GM04503 (cell line): ENCODE measurements at places on chromosomes 16 and 17.

DNA sequence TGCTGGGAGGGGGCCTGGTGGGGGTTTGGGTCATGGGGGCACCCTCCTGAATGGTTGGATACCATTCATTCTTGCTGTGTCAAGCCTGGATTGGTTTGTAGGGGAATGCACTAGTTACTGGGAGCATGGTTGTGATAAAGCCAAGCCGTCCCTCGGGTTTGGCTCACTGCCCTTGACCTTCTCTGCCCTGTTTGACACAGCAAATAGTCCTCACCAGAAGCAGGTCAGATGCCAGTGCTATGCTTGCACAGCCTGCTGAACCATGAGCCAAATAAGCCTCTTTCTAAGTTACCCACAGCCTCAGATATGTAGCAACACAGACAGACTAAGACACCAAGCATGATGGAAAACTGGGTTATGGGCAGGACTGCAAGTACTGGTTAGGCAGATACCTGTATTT, 14.6 kb downstream of the ZNF778 start:
- DNase-seq: no peak

- no peak for DNase-seq
Observed at GRCh38 chr17:73998249-73998648, 205.2 kb upstream of the RPL38 start.

DNA sequence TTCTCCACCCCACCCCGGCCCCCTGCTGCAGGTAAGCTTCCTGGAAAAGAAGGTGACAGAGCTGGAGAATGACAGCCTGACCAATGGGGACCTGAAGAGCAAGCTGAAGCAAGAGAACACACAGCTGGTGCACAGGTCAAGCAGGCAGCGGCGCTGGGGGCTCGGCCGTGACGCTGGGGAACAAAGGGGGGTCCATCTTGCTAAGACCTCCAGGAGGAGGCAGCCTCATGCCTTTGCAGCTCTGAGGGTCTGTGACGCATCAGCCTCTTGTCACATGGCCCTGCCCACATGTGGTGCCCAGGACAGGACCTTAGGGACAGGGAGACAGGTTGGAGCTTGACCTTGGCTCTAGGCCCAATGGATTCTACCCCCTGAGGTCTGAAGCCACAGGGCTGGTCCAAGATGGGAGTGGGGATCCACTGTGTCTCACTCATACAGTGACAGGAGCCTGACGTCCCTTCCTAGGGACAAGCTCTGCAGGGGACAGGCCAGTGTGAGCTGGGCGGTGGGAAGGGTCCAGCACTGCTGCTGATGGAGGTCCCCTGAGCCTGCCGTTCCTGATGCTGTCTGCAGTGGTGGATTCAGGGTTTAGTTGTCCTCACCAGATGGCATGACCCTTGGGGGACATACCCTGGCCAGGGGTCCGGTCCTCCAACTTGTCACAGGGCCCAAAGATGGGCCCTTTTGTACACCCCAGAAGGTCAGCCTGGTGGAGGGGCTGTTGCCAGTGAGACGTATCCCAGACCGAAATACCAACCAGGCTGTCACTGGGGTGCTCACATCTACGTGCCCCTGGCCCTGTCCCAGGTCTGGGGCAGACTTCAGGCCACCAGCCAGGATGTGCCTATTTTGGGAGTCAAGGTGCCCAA, 132.6 kb downstream of the RAB11FIP4 start:
- DNase-seq: no peak

- DNase-seq: no peak
Observed at GRCh38 chr16:53768167-53768566, 64.2 kb downstream of the FTO start.

DNA sequence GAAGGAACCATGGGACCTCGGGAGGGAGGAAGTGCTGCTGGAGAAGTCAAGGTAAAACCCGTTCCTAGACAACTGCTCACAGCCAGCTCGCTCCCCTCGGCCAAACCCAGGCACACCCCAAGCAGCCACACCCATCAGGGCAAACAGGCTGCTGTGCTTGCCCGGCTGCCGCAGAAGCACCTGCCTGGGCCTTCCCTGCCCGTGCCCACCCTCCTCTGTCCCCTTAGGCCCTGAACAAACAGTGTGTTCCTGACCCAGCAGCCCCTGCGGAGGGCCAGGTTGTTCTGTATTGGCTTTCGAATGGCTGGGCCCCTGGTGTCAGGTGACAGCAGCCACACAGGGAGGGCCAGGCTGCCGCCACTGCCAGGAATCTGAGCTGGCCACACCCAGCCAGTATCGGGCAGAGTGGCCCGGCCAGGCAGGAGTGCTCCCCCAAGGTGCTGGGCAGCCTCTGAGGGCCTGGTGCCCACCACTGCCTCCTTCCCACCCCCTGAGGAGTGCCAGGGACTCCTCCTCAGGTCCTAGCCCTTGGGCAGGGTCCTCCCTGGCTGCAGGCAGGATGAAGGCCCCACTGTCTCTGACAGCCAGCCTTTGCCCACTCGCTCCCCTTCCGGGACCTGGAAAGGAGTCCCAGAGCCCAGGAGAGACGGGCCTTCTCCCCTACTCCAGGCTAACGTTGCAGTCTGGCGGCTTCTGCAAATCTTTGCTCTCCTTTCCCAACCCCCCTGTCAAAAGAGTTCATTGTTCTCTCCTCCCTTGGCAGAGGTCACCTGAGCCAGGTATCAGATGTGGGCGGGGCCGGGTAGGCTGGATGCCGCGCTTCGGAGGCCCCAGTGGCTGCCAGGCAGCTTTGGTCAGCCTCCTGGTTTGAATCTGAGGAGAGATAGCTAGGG, 24.0 kb downstream of the LLGL2 start:
- DNase-seq: no peak

GRCh38 chr16:1374418-1375297, 22.9 kb downstream of the GNPTG start:
- DNase-seq: no peak

- DNase-seq: no peak
Observed at GRCh38 chr16:30010844-30011713, at the start of gene DOC2A. Gene DOC2A (minus strand): TSS chr16:30011027. CDS start chr16:30010222, 805 bp downstream.

GRCh38 chr16:85565801-85566526, 47.2 kb upstream of the GSE1 start:
- no peak for DNase-seq

DNA sequence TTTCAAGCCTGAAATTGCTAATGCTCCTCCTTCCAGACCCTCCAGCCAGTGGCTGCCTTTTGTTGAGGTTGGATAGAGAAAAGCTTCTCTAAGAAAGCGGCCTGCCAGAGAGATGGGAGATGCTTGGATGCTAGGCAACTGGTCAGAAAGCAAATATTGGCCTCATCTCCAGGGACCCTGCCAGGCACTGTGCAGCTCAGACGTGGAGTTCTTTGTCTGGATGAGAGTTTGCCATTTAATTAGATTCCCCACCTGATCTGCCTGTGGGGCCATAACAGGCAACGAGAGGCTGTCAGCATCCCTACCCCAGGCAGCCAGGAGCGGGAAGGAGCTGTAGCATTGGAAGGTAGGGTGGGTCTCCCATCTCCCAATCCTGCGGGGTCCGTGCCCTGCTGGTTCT, 52.7 kb downstream of the ASIC2 start:
- DNase-seq: no peak

- no peak for DNase-seq
Observed at GRCh38 chr16:9007177-9007794, 43.6 kb upstream of the USP7 start.

DNA sequence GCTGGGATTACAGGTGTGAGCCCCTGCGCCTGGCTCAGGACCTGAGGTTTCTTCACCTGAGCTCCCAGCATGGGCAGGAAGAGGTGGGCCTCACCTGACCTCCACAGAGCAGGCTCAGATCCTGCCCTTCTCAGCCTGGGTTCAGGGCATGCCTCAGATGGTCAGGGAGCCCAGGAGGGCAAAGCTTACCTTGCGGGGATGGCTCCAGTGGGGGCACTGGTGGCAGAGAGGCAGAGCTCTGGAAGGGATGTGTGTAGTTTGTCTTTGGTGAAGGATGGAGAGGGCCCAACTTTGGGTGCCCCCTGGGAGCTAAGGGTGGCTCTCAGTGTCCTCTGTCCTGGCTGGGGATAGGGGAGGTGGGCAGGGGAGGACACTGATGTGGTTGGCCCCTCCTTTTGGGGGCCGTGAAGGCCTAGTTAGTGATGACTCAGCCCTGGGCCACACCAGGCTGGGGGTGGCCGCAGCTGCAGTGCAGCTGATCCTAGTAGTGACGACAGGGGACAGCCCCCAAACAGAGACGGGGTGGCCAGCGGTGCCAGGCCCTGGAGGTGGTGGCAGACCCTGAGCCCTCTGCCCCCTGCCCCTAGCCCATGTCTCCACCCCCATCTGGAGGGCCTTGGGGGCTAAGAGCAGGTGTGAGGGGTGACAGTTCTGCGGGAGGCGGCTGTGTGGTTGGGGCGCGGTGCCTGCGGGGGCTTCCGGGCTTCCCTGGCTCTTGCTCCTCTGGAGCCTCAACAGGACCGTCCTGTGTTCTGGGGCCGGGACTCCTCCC, 5.8 kb downstream of the NHERF2 start:
- DNase-seq: no peak

GRCh38 chr17:280216-280615, 72.4 kb downstream of the RPH3AL start:
- no peak for DNase-seq

GRCh38 chr17:82950525-82951102, 110.8 kb upstream of the ZNF750 start:
- DNase-seq: no peak

DNA sequence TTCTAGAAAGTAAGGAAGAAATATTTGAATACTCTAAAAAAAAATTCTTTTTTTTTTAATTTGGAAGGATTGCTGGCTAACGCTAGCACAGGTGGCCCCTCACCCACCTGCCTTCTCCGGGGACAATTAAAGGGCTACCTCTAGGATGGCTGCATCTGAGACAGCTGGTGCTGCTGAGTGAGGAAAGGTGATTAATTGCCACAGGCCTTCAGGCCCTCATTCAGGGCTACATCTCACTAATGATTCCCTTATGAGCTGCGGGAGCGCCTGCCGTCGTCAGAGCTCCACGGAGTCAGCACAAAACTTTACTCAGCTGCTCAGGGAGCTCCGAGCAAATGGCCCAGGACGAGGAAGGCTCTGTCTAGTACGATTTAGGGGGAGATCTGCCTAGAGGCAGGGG, 27.0 kb upstream of the AKTIP start:
- no peak for DNase-seq

DNA sequence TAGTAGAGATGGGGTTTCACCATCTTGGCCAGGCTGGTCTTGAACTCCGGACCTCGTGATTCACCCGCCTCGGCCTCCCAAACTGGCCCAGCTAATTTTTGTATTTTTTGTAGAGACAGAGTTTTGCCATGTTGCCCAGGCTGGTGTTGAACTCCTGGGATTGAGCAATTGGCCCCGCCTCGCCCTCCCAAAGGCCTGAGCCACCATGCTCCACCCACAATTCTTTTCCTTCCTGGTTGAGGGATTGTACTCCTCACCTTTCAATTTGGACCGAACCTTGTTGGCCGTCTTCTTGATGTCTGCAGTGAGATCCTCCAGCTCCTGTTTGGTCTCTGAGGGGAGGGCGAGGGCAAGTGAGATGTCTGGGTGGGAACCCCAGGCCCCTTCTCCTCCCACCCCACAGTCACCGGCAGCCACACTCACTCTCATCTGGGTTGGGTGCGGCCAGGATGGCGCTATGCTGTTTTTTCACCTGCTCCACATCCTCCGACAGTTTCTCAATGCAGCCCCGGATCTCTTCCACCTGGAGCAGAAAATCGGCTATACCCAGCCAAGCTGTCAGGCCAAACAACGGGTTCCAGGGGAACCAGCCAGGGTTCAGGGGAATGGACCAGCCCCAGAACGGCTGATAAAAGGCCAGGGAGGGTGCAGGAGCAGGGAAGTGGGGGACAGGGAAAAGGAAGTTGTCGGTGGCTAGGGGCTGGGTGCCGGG, 9.6 kb downstream of the STX1B start:
- no peak for DNase-seq

DNA sequence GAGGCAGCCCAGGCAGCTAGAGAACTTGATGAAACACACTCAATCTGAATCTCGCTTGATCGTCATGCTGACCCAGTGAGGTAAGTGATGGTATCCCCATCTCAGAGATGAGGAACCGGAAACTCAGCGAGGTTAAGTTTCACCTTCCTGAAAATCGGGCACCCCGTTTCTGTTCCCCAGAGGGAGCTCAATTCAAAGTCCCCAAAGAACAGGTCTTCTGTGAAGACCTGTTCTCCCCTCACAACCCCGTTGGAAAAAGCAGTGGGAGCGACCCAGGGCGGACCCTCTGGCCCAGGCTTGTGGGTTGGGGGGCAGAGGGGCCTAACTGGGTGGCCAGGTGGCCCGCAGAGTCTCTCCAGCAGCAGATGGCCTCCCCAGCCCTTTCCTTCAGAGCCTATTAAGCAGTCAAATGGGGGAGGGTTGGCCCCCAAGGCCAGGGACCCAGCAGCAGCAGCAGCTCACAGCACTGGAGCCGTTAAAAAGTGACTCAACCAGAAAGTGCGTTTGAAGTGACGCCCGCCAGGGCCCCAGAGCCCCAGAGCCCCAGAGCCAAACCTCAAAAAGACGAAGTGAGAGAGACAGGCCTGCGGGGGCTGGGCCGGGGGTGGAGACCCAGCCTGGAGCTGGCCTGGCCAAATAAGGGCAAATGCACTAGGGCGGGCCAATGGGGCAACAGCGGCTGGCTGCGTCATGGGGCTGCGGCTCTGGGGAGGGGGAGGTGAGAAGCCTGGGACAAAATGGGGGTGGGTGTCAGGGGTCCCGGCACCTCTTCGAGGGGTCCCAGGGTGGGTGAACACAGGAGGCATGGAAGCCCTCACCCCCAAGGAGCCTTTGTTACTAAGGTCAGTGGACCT, 9.2 kb upstream of the TSPOAP1 start:
- peak; percentile 71 for DNase-seq

- DNase-seq: no peak
Observed at GRCh38 chr16:79297805-79298204, 302.7 kb downstream of the MAF start.

DNA sequence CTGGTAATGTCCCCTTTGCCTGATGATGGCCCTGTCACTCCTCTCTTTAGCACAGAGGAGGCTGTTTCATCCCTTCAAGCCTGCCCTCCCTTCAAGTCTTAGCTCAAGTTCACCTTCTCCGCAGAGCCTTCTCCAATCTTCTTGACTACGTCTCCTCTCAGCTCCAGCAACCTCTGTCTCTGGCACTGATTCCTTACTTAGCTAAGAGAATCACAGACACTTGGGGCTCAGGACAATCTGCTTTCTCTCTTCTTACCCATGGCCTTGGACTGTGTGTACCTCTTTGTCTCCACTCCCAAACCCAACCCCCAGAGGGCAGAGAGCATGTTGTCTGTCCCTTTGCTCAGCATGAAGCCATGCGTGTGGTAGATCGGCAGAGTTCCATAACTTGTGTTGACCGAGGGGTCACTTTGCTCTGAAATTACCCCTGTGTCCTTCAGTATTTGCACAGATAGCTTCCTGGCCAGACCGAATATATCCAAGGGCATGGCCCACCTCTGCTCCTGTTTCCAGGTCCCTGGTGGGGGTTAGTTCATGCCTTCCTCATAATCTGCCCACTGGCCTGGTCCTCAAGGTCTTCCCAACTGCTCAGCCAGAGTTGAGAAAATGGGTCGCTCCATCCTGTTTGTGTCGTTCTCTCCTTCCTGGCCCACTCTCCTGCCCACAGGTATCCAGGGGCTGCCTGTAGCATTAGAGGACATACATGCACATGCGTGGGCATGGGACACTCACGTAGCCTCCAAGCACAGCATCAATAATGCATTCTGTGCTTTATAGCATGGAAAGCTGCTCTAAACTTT, 41.6 kb downstream of the MAPT start:
- DNase-seq: no peak

GRCh38 chr17:44909681-44910144, 5.6 kb downstream of the GFAP start:
- peak; percentile 49 for DNase-seq
